ENCODE measurements at places on chromosomes 2 and 18.

DNA sequence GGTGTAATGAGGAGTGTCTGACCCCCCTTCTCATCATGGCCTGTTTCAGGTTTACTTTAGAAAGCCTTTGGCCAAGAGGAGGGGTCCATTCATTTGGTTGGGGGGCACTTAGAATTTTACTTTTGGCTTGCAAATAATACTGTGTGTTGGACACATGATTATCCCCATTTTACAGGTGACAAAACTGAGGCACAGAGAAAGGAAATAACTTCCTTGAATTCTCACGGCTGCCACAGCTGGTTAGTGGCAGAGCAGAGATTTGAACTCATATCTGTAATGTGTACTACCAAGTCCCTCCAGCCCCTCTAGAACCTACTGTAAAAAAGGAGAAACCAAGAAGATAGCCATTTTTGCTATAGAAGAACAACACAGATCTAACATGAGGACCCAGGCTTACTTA lies 124.8 kb upstream of the NDUFV2 start:
- no peak for DNase-seq

DNA sequence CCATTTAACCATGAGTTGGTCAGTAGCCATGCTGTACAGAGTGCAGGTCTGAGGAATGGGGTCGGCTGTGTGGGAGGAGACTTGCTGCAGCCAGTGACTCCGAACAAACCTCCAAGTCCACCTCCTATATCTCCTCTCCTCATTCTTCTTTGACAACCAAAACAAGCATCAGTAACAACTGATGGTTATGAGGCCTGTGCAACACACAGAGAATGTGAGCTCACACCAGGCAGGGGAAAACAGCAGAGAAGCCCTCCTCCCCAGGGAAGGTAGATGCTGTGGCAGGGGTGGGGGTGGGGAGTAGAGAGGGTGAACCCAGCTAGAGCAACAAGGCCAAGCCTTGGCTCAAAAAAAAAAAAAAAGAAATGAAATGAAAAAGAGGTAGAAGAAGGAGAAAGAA lies 12.3 kb upstream of the CNGA3 start:
- peak; percentile 57 for DNase-seq

- no peak for DNase-seq
Observed at GRCh38 chr2:152513029-152513428, 178.1 kb downstream of the FMNL2 start.

- DNase-seq = no peak
Observed at GRCh38 chr2:240350696-240351087, 84.8 kb upstream of the GPC1 start.

DNA sequence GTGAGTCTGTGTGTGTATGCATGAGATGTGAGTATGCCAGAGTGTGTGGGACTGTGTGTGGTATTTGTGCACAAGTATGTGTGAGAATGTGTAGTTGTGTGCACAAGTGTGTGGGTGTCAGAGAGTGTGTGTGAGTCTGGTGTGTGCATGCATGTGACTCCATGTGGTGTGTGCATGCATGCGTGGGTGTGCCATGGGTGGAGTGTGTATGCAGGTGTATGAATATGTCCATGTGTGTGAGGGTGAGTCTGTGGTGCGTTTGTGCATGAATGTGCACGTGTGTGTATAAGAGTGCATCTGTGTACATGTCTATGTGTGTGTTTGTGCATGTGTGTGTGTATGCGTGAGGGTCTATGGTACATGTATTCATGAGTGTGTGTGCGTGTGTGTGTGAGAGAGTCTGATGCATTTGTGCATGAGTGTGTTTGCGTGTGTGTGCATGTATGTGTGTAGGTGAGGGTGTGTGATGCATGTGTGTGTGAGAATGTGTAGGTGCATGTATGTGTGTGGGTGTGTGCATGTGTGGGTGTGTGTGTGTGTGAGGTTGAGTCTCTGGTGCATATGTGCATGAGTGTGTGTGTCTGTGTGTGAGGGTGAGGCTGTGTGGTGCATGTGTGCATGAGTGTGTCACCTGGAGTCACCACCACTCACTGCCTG lies 226.8 kb downstream of the LDLRAD4 start:
- DNase-seq = no peak

- no peak for DNase-seq
Observed at GRCh38 chr2:241329669-241330615, 14.2 kb downstream of the SEPTIN2 start.

- DNase-seq = no peak
Observed at GRCh38 chr2:26982102-26982742, 11.8 kb downstream of the MAPRE3 start.

DNA sequence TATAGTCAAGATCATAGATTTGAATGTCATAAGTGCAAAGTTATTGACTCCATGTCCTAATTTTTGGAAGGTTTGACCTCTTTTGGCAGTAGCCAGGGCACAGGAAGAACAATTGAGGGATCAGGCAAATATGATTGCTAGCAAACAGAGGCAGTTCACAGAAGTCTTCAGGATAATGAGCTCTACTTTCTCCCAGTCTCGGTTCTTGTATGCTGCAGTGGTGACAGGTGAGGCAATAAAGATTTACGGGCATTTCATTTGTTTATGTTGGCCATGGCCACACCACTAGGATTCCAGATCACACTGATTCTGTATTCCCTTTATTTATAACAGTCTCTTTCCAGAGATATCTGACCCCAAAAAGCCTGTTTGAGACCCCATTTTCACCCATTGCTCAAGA lies 137.5 kb downstream of the UBR3 start:
- DNase-seq = peak; percentile 7

DNA sequence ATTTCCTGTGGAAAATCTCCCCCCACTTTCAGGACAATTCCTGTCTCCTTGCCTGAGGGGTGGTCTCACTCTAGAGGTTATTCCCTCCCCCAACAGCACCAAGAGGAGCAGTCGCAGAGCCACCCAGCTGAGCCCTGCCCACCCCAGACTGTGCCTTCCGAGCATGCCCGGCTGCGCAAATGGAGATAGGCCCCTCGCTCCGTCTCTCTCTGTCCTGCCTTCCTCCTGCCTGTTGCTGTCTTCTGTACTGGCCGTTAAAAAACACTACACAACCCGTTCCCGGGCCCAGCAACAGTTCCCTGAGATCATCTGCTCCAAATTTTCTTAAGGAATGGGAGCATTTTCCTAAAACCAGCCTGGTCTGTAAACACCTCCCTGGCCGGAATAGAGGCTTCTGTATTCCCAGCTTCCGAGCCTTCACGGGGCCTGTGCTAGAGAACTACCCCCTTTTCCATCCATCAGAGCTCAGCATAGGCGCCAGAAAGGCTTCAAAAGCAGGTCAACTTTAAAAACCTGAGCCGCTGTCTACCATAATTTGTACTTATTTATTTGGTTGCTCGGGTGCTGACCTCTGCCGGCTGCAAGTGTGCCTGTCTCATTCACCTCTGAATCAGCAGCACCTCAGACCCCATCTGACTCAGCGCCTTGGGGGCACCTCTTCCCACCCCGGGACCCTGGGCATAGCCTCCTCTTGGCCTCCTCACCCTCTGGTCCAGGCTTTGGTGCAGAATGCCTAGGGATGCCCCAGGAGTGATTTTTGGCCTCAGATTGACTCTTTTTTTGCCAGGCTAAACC lies 159.4 kb downstream of the PXDN start:
- DNase-seq = no peak

- peak; percentile 75 for DNase-seq
Observed at GRCh38 chr18:7417727-7418126, 149.4 kb upstream of the PTPRM start.

DNA sequence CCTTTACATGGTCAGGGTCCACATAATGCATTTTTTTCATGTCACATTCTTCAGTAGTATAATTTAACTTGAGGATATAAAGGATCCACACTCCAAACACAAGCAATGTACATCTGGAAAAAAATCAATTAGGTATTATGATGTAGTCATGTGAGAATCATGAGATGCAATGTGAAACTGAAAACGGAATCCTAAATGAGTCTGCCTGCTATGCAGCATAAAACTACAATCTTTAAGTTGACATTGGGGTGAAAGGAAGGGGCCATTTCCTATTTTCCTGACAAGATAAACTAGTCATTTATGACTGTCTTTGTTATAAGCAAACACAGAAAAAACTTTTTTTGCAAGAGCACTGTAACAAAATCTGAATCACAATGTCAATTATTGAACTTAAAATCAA lies 27.6 kb downstream of the ST3GAL5 start:
- DNase-seq = no peak

DNA sequence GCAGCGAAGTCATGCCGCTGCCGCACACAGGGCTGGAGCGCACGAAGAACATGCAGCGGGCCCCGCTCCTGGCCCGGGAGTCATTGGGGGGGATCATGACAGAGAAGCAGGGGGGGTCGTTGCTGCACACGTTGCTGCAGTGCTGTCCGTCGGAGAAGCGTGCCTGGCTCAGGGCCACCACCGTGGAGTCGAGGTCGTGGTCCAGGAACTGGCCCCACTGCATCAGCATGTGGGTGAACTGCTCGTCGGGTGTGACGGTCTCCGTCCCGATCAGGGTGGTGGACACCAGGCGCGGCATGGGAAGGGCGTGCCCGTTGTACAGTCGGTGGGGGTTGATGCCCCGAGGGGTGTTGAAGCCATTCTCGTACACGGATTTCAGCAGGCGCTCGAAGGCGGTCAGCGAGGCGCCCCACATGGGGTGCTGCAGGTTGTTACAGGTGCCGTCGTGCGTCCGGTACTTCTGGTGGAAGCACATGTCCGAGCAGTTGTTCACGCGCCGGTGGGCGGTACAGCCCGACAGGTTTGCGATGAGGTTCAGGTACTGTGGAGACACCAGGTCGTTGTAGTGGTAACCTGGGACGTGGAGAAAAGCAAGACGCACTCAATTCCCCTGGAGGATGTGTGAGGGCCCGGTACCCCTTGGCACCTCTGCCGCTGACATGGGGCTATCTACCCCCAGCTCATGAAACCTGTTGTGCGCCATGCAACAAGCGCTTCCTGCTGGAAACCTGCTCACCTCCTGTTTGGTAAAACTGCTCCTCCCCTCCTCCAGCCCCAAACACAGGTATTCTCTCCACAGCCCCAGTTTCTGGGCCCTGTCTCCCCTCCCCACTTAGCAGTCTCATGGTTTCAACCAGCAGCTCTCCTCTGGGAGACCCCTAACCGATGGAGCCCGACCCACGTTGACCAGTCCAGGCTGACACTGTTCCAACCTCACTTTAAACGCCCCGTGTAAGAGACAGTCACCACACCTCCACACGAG lies 94.9 kb downstream of the PXDN start:
- no peak for DNase-seq

DNA sequence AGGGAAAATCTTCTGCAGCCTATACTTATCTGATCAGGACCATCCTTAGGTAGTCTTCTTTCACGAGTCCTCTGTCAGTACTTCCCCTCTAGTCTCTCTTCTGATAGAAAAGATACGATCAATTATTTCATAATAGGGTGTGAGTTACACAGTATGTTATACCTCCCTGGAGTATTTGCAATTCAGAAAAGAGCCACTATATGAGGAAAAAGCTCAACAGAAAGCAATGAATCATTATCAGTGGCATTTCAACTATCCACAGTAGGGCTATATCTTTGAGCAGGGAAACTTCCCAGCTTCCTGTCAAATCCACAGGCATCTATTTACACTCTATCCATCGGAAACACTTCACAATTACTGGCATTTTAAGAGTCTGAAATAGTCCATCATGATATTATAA lies 105.3 kb upstream of the ACVR2A start:
- peak; percentile 11 for DNase-seq

DNA sequence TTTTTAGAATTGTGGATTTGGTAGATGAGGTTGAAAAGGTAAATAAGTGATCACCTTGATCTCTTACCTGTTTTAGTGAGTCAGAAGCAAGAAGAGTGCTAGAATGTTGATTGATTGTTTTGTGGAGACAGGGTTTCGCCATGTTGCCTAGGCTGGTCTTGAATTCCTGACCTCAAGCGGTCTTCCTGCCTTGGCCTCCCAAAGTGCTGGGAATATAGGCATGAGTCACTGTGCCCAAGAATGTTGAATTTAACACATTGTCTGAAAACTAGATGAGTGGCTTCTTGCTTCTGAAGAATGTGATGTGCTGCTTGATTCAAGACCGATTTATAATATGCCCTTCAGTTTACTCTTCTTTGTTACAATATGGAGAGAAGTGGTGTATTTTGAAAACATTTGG lies 121.3 kb downstream of the FMNL2 start:
- peak; percentile 78 for DNase-seq

DNA sequence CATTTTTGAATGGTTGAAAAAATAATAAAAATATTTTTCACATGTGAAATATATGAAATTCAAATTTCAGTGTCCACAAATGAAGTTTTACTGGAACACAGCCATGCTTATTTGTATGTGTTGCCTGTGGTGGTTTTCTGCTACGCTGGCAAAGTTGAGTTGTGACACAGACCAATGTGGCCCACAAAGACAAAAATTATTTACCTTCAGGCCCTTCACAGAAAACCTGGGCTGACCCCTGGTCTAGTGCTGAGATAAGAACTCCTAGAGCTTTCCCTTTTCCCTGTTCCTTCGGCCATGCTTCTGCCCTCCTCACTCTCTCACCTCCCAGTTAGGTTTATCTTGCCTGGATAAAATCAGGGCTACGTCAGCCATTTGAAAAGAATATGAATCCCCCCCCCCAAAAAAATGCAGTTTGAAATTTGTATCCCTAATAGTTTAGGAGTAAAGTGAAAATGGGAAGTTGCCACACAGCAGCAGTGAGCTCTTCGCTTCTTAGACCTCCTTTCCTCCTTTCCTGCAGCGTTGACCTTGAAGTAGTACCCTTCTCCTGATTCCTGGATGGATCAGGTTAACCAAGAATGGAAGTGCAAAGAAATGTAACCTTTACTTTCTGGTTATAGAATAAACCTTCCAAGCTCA lies 91.0 kb downstream of the LIMS1 start:
- DNase-seq = no peak

DNA sequence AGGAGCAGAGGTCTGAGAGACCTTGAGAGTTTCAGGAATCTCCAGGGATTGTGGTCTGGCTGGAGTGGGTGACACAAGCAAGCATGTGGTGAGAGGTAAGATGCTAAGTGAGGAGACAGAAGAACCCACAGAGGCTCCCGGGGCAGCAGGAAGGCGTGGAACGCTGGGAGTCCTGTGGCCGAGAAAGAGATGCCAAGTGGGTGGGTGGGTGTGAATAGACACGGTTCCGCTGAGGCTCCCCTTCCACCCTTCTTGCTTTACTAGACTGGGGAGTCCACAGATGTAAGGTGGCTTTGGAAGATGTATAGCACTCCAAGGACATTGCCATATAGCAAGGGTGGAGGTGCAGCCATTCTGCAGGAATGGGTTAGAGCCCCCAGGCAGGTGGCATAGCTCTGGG lies 4.2 kb downstream of the TEX51 start:
- DNase-seq = no peak

- DNase-seq = no peak
Observed at GRCh38 chr2:215428060-215428910, 7.6 kb downstream of the FN1 start.
